Amniotic epithelial cell (primary cell): ENCODE measurements at places on chromosomes 11 and 22.
A peak's percentile ranks its signal among the peaks of the same experiment; 100 is the strongest.

- no peak for DNase-seq
Measured at GRCh38 chr11:64401775-64402174, 42.8 kb downstream of the RPS6KA4 start.

- peak; percentile 19 for DNase-seq
Measured at GRCh38 chr11:100857236-100858005, 170.3 kb downstream of the ARHGAP42 start.

GRCh38 chr22:27331526-27332281, 469.9 kb downstream of the MN1 start:
- DNase-seq: peak; percentile 92

- DNase-seq: no peak
Measured at GRCh38 chr22:47060718-47061117, 298.3 kb downstream of the TBC1D22A start.

GRCh38 chr11:40974186-40974795, 485.2 kb downstream of the LRRC4C start:
- DNase-seq: no peak

GRCh38 chr22:29480512-29481264, 670 bp downstream of the NEFH start:
- DNase-seq: peak; percentile 87

GRCh38 chr11:103953797-103954486, 82.5 kb upstream of the DDI1 start:
- no peak for DNase-seq

GRCh38 chr11:44556735-44557409, 8.6 kb upstream of the CD82 start:
- DNase-seq: peak; percentile 34

DNA sequence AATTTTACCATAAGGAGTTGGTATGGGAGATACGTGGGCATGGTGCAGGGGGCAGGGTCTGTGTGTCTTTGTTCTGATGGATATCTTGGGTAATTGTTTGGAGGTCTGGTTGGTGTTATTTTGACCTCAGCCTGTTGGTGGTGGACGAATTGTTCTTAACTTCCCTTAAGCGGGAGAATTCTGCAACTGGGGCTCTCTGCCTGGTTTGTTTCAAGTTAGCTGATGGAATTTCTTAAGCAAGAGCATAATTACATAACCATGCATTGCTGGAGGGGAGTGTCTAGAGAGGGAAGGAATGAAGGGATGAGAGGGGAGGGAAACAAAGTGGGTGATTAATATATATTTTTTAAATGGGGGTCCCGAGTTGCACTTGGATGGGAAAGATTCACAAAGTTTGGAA, 908.5 kb upstream of the RAG2 start:
- DNase-seq: peak; percentile 81

DNA sequence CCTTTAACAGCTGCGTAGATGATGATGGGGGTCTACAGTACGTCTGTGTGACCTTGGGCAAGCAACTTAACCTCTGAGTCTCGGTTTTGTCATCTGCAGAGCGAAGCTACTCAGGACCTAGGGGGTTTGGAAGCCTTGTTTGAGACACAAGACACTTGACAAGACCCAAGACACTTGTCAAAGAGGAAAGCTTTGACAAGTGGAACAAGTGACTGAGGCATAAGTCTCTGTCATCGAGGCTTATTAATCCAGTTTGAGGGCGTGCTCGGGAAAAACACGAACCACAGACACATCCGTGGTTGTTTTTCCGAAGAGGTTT, 732 bp upstream of the PC start:
- DNase-seq: no peak

GRCh38 chr22:17537155-17537554, 26.1 kb upstream of the SLC25A18 start:
- DNase-seq: no peak

- no peak for DNase-seq
Measured at GRCh38 chr22:42013385-42013784, 14.8 kb downstream of the WBP2NL start.

DNA sequence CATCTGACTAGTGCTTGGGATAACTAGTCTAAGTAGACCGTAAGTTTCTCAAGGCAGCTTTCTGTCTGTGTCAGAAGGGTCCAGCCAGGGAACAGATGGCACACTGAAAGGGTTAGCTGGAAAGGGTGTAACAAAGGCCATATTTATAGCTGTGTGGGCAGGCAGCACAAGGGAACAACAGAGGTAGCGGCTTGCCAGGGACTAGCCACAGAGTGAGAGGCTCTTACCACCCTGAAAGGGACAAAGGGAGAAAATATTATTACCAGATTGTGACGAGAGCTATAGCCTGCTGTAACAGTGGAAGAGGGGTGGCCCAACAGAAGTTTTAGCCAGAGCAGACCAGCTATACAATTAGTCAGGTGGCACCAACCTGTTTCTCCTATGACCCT, 129.4 kb downstream of the CCDC34 start:
- no peak for DNase-seq

DNA sequence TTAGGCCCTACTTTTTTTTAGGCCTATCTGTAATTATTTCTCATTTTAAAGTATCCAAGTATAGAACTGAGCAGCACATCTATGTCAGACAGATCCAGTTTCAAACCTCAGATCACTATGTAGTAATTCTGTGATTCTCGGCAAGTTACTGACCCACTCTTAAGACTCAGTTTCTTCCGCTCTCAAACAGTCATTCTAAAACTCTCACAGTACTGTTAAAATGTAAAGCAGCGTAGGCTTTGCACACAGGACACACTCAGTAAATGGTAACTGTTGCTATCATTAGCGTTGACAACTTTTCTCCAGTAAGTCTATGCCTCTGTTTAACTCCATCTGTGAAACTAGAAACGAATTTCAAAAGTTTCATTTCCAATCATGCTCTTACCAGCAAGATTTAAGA, 277.1 kb downstream of the TTC28 start:
- DNase-seq: no peak

DNA sequence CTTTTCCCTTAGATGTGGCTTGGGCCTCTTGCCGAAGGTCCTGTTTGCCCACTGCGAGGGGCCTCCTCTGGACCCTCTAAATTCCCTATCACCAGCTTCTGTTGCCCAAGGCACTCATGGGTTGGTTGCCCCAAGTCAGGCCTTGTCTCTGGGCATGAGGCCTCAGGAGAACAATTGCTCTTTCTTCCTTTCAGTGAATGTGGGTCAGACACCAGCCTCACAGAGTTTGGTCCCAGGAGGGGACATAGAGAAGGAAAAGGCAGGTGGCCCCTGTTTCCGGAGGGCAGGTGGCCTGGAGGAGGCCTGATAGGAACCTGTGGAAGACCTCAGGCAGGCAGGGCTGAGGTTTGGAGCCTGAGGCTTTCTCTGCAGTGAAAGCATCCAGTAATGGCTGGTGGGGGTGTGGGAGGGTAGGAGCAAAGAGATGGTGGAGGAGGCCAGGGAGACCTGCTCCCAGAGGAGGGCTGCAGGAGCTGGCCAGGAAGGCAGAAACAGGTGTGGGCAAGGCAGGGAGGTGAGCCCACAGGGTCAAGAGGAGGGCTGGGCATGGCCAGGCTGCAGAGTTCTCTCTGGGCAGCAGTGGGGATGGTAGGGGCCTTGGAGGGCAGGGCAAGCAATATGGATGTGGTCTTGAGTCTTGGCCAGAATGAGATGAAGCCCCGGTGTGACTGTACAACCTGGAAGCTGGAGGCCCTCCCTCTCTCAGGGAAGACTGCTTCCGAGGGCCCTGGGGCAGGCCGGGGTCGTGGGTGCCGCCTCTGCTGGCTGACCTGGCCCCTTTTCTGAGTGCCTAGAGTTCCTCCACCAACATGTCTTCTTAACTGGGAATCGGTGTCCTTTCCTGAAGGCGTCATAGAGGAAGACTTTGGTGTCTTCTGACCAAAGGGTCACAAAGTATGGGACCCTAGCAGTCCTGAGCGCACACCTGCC, 28.0 kb upstream of the LMO1 start:
- DNase-seq: no peak

- DNase-seq: peak; percentile 38
Measured at GRCh38 chr11:65213322-65214211, 31.8 kb downstream of the CAPN1 start.

GRCh38 chr11:18567081-18567480, 21.5 kb downstream of the UEVLD start:
- no peak for DNase-seq

GRCh38 chr11:44221992-44222391, 87.9 kb downstream of the ALX4 start:
- peak; percentile 40 for DNase-seq

DNA sequence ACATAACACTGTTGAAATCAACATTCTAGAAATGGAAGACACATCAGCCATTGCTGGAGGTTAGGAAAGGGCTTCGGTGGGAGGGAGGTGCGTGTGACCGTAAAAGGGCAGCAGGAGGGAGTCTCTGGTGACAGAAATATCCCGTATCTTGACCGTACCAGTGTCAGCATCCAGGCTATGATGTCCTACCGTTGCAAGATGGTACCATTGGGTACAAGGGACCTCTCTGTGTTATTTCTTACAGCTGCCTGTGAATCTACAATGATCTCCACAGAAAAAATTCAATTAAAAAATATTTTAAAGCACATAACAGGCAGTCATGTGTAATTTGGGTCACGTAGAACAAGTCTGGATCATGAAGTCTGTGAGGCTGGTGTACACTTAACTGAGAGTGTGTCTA, 27.4 kb upstream of the SEPTIN5 start:
- no peak for DNase-seq

- no peak for DNase-seq
Measured at GRCh38 chr11:63395697-63396096, 26.1 kb downstream of the SLC22A9 start.

GRCh38 chr22:35868938-35869337, 151.3 kb downstream of the APOL5 start:
- DNase-seq: peak; percentile 29

GRCh38 chr22:37194750-37195149, 6.7 kb upstream of the C1QTNF6 start:
- DNase-seq: no peak

GRCh38 chr11:112289588-112290492, 29.2 kb upstream of the PLET1 start:
- DNase-seq: no peak

DNA sequence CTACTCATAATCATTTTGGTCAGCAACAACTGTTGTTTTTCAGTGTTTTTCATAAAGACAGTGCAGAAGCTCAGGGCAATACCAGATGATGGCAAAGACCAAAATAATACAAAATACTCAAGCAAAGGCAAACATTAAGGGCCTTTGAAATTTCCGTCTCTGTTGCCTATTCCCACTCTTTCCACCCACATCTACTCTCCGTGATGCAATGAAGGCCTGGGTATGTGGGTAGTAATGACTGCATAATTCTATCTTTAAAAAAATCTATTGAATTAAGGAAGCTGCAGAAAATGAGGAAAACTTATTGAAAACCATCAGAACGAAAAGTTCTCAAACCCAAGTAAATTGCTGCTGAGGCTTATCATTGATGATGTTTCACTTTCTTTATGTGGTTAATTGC, 203.3 kb downstream of the MAML2 start:
- DNase-seq: no peak

DNA sequence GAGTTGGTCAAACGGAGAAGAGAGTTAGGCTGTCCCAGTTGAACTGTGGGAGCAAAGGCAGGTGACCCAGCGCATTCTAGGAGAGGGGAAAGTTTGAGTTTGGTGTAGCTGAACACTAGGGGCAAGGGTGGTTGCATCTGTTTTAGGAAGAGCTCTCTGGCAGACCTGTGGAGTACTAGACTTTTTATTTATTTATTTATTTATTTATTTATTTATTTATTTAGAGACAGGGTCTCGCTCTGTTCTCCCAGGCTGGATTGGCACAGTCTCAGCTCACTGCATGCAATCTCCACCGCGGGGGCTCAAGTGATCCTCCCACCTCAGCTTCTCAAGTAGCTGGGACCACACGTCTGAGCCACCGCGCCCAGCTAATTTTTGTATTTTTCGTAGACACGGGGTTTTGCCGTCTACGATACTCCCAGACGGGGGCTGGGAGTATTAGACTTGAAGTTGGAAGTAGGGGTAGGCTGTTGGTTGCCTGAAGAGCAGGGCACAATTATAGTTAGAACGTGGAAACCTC, 950 bp upstream of the ACER3 start:
- DNase-seq: no peak

DNA sequence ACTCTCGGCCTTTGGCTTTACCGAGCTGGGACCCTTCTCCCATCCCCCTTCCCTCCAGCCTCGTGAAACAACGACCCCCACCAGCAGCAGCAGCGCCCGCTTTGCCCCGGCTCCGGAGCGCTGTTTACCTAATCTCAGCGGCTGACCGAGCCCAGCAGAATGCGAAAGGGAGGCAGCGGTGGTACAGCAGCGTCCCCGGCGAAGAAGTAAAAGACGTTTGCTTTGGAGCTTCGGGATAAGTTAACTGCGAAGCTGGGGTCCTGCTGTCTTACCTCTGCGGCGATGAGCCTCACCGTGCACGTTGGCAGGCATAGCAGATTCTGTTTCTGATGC, 2.0 kb upstream of the LARGE1 start:
- DNase-seq: no peak

DNA sequence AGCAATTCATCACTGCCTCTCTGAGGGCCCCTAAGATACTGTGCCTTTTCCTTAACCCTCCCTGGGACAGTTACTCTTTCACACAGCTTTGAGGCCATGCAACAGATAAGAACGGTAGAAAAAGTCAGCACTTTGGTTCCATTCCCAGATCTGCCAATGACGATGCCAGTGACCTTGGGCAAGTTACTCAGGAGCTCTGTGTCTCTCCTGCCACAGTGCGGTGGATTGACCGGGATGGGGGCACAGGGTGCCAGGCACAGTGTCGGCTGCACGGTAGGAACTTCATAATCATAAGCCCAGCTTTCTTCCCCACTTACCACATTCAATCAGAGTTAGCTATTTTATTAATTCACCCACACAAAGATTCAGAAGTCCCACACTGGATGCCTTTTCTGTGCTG, 1041.8 kb downstream of the TBC1D22A start:
- no peak for DNase-seq

DNA sequence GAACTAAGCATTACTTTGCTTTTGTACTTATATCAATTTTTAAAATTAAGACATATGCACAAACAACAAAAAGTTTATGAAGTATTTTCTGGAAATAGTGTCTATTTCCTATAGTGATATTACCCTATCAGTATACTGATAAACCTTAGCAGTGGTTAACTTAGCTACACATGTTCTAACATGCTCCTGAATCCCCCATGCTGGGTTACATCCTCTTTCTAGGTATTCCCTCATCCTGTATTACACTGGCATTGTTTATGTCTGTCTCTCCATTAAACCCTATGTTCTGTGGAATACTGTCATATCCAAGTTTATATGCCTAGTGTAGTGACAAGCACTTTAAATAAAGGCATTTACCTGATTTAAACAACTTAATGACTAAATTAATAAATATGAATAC, 1.8 kb upstream of the FAR1 start:
- DNase-seq: no peak

GRCh38 chr11:104120493-104121137, 43.3 kb downstream of the PDGFD start:
- DNase-seq: no peak

DNA sequence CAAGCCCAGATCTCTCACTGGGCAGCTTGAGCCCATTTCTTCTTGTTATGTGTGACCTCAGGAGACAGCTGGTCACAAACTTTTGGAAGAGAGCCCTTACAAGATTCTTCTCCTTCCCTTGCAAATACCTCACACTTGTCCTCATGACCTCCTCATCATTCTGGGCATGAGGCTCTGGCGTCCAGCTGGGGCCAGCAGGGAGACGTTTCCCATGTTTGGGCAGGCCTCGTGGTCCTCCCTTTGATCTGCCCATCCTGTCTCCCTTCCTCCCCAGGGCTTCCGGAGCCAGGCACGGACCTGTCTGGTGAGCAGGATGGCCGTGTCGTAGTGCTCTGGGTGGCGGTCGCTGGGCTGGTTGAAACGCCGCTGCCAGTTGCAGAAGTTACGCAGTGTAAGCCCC, 9.7 kb downstream of the ADAMTS8 start:
- no peak for DNase-seq
